ENCODE measurements at places on chromosomes 1 and 21.

DNA sequence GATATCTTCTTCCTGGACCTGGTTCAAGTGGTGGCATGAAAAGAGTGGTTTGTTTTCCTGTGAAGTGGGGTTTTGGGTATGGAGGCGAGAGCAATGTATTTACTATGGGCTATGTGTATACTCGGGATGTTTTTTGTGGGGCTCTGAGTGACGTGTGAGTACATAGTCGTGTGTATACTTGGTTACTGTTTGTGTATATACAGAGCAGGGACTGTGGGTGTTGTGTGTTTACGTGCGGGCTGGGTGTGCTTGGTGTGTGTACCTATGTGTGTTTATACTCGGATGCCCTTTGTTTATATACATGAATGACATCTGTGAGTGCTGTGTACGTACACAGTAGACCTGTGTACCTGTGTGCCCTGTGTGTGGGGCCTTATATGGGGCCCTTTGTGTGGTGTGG is 50.0 kb downstream of the YARS1 start:
- DNase-seq: no peak

- DNase-seq: no peak
These were observed 9.6 kb downstream of the PARS2 start for GRCh38 chr1:54754486-54755285.

DNA sequence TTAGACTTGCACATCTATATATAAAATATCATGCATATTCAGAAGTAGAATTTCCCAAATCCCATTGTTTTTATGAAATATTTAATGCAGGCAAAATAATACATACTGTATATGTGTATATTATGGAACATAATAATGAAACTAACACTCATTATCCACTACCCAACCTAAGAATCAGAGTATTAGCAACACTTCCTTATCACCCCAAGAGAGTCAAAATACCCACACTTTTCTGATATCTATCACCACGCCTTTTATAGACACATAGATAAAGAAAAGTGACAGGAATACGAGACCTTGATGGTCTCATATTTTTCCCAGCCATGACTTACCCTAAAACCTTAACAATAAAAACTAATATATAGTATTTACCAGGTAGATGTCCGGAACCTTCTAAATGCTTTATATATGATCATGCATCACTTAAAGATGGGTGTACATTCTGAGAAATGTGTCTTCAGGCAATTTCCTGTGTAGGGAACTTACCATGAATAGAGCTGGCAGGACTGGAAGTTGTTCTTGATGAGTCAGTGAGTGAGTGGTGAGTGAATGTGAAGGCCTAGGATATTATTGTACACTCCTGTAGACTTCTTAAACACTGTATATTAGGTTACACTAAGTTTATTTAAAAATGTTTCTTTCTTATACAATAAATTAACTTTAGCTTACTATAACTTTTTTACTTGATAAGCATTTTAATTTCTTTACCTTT is 45.5 kb downstream of the TNFSF4 start:
- no peak for DNase-seq

DNA sequence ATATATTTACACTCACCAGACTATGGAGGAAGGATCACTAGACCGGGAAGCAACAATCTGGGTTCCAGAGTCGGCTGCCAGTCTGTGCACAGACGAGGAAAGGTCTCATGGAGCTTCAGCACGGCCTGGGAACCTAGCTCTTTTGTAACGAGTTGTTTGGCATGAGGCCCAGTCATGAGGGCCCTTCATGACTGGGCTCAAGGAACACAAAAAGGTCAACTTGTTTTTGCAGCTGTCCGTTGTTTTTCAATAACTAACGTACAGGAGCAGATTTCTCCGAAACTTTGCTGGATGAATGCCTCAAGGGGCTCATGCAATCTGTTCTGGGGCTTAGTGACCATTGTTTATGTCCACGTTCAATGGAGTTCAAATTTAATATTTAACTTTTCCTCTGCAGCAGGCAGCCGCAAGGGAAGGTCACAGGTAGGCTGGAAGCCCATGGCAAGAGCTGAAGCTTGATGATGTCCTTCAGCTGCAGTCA is 5.9 kb upstream of the STUM start:
- no peak for DNase-seq

GRCh38 chr1:79006564-79006963 is at the start of gene ADGRL4:
ADGRL4 (minus strand) TSS chr1:79006730; CDS start chr1:79006654, 76 bp downstream.
- no peak for DNase-seq

DNA sequence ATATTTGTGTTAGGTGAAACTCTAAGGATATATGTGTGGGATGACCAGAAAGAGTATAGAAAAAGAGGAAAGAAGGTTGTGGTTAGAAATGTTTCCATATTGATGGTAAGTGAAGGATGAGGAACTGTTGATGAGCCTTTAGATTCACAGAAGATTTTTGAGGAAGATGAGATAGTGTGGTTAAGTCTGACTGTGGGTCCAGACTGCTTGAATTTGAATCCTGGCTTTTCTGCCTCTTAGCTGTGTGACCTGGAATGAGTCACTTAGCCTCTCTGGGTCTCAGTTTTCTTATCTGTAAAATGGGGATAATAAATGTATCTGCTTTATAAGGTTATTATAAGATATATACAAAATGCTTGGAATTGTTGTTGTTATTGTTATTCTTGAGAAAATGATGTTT is 27.5 kb downstream of the RGL1 start:
- no peak for DNase-seq

DNA sequence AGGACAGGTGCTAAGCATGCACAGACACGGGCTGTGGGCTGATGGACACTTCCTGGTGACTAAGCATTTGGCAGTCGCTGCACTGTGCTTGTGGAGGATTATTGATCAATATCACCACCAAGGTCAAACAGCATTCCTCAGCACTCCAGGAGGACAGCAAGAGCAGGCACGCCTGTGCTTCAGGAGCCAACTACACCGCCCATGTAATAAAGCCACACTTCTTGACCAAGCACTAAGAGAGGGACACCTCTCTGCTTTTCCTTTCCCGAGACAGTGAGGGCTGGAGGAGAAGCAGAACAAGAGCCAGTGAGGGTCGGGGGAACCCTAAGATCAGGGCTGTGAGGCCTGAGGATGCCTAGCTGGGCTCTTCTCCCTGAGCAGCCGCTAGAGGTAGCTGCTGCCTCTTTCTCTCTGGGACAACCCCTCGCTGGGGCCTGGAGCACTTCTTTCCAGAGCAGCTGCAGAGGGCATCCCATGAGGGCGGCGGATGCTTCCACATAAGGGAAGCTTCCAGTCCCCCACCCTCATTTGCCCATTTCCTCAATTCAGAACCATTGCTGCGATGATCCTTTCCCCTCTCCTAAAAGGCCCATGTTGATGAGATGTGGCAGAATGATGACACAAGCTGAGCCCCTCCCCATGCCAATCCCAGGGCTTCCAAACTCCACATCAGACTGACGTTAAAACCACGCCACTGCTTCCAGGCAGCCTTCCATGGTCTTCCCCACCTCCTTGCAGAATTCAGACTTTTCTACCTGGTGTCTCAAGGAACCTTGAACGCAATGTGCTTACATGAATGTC is 19.1 kb downstream of the RAB7B start:
- no peak for DNase-seq

- DNase-seq: peak; percentile 69
These were observed 35.8 kb downstream of the SLC2A1 start for GRCh38 chr1:42922687-42923366.

DNA sequence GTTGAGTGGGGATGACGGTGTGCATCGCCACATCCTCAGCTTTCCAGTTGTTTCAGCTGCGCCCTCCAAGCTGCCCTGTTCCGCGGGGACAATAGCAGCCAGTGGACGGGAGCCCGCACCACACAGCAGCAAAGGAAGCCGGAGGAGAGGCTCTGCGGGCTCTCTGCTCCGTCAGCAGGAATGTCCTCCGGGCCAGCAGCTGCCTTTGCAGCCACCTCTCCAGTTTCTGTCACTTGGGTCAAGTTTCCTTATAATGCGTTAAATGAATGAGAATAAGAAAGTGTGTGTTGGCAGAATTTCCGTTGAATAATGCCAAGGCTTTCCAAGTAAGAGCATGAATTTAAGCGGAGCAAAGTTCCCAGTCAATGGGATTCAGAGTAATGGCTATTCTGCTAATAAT is 263.3 kb downstream of the KIF26B start:
- DNase-seq: no peak

GRCh38 chr21:36337099-36337509 is 17.1 kb downstream of the MORC3 start:
- no peak for DNase-seq

- DNase-seq: peak; percentile 93
These were observed at the start of gene RBM34 for GRCh38 chr1:235160957-235161684. RBM34 (minus strand) TSS chr1:235161250; CDS start chr1:235161226, 24 bp downstream.

GRCh38 chr21:25373126-25374082 is 233.9 kb downstream of the MRPL39 start:
- DNase-seq: no peak

GRCh38 chr1:172107316-172107975 is 266.1 kb downstream of the DNM3 start:
- no peak for DNase-seq

DNA sequence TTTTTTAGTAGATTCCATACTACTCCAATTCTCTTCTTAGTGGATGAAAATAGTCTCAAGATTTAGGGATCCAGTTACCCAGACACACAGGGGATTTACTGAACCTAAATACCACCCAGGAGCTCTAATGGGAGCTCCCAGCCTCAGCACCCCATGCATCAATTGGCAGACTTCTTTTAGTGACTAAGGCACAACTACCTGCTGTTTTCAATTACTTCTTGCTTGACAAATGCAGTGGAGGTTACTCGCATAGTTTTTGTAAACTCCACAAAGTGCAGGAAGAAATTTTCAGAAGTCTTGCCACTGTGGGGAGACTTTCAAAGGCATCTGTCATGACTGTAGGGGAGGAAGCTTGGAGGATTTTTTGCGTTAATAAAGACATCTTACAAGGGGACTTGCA is 35.5 kb upstream of the MAP10 start:
- DNase-seq: no peak

- no peak for DNase-seq
These were observed 25.1 kb downstream of the CNN3 start for GRCh38 chr1:94901841-94902240.

DNA sequence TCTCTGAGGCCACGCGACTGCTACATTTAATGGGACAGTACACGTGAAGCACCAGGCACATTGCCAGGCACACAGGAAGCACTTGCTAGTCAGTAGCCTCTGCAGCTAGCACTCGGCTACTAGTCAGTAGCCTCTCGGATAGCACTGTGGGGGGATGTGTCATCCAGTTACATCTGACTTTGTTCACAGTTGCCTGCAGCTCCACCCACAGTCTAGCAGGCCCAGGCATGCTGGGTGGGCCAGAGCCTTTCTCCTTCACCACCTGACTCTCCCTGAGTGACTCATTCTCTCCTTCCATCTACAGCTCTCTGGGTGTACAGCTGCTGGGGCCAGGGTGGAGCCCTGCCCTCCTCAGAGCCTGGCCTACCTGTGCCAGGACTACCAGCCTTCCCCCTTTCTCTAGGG is 51.5 kb downstream of the PTPRF start:
- DNase-seq: no peak

DNA sequence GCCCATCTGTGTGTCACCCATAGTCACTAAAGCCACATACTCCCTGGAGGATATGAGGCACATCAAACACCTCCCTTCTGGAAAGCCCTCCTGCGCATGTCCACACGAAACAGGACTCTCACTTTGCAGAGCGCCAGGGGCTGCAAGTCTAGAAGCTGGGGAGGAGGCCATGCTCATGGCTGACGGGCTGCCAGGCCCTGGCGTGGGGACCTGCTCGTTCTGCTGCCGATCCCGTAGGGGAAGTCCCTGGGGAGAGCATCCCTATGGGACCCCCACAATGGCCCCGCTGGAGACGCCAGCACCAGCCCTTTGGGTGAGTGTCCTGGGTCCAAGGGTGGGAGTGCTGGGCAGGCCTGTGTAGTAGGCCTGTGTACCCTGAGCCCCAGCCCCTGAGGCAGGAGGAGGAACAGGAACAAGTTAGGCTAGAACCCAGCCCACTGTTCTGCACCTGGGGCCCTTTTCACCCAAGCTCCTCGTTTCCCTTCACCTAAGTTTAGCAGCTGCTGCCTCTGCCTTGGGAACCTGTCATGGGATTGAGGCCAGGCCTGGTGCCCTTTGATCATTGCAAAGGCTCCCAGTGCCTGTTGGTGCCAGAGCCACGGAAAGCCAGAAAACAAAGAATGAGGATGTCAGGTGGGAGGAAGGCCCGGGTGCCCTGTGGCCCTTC is 9.9 kb downstream of the FAM3B start:
- no peak for DNase-seq

DNA sequence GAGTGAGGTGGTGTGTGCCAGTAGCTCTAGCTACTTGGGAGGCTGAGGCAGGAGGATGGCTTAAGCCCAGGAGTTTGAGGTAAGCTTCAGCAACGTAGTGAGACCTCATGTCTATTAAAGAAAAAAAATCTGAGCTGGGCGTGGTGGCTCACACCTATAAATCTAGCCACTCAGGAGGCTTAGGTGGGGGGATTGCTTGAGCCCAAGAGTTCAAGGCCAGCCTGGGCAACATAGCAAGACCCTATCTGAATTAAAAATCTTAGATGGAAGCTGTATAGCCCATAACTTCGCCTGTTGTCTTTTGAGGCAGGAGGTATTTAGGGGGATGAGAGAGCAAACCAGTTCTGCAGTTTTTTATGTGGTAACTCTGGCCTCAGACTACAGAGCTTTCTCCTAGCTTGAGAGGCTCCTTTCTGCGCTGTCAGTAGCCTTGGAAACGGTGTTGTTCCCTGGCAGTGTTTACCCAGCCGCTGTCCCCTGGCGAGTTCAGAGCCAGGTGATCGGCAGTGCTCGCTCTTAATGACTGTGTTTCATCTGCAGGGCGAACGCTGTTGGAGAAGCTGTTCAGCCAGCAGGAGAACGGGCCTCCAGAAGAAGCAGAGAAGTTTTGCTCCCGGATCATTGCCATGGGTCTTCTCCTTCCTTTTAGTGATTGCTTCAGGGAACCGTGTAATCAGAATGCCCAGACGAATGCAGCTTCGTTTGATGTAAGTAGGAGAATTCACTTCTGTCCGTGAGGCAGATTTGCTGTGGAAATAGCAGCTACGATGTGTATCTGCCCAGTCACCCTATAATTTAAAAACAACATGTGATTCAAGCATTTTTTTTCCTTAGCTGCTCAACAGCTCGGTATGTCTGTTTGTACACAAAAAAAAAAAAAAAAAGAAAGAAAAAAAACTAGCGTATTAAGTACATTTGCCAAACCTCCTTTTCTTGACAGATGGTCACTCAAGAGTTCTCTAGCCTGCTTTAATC is 31.2 kb downstream of the FMN2 start:
- no peak for DNase-seq

GRCh38 chr21:40717028-40717427 is 129.9 kb downstream of the DSCAM start:
- no peak for DNase-seq

DNA sequence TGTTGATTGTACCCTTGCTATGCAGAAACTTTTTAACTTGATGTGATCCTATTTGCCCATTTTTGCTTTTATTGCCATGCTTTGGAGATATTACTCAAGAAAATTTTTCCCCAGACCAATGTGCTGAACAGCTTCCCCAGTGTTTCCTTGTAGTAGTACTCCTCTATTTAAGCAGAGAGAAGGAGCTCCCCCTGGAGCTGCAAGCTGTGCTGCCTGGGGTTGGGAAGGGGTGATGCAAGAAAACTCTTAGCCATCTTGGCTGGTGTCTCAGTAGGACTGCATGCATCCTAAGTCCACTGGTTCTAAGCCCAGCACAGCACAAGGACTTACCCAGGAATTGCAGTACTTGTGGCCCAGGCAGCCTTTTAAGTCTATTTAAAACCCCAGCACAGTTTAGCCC is 121.6 kb downstream of the NTMT2 start:
- DNase-seq: no peak
